NCI-H524 (cell line): ENCODE measurements at places on chromosomes 2 and 18.

DNA sequence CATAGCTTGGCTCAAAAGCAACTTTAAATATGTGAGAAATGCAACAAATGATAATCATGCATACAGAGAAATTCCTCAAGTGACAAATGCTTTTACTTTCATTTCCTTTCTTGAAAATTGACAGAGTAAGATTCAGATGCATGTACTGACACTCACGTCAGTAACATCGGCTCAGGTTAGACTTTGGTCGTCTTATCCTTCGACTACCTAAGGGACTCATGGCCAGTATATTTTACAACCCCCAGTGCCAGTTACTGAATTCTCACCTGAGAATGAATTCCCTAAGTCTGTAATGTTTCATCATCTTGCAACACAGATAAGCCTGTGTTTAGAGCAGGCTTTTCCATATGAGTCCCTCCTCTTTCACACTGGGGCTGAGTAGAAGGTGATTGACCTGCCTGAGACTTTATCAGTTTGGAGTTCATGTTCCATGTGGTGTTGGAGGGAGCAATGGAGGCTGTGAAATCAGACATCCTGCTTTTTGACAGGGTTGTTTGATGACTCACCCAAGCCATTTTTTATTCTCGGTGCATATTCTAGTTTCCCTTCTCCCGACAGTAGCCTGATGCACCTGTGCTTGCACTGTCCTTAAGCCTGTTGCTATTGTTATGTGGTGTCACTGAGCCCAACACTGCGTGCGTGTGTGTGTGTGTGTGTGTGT lies 30.5 kb upstream of the ATP8B1 start:
- no peak for DNase-seq

DNA sequence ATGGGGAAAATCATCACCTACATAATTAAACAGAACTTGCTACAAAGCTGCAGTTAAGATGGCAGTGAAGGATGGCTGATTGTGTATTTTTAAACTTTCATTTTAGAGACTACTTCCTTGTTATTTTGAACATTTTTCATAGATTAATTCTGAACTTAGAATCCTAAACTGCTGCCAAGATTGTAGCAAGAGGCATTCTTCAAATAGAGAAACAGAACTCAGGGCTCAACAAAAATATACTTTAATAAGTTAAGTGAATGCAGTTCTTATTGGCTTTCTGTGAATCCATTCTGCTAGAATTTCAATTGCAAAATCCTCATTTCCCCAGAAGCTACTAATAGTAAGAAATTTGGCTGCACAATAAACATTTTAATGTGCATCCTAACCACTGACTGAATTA lies 160.3 kb downstream of the L3MBTL4 start:
- DNase-seq = no peak

DNA sequence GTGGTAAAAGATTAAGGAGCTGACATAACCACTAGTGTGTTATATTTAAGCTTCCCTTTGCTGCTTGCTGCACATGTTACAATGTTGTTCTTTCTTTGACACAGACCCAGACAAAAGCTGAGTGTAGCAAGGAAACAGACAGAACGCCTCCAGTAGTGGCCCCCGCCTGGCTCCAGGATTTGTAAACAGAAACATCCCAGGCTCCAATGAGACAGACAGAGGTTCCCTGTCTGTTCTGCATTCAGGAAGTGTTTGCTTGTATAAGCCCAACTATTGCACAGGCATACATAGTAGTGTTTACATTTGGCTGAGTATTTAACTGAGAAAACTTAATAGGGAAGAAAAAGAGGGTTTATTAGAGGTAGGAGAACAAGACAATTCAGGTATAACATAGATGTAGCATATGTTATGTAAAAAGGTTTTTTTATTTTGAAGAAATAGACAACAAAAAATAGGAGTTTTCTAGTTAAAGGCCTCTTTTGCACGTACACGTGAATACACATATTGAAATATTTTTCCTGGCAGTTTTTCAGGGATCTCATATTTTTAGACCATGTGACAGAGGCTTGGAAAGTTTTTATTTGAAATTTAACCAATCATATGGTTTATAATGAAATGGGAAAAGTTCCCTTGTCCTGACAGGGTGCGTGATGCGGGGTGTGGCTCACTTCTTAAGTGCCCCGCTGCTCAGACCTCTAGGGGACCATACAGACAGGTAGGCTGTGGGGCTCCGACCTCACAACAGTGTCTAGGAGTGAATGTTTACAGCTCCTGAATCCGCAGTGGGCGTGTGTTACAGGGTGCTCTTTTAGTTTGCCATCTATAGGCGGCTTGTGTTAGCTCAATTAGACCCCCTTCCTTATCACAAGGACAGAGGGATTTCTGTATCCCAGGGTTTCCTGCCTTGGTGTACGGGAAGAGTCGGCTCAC lies 118.4 kb downstream of the BMPR2 start:
- DNase-seq = no peak

- no peak for DNase-seq
Measured at GRCh38 chr18:24128700-24129099, 10.2 kb upstream of the CABYR start.

DNA sequence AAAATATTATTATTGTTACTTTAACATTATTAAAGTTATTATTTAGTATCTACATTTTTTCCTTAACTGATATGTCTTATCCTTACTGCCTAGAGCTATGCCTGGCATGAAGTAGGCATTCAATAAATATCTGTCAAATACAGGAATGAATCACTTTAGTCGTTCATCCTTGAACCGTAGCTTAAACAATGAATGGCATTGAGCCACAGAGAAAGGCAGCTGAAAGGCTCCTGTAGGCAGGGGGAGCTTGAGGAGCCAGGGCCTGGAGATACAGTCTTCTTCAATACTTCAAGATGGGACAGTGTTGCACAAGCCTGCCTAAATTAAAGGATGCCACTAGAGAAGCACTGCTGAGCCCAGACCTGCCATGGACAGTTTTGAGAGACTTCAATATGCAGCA lies 22.5 kb downstream of the CYRIA start:
- DNase-seq = no peak

GRCh38 chr2:42987112-42987922 lies 194.9 kb upstream of the HAAO start:
- no peak for DNase-seq

GRCh38 chr18:36406805-36407204 lies 109.3 kb downstream of the FHOD3 start:
- no peak for DNase-seq

DNA sequence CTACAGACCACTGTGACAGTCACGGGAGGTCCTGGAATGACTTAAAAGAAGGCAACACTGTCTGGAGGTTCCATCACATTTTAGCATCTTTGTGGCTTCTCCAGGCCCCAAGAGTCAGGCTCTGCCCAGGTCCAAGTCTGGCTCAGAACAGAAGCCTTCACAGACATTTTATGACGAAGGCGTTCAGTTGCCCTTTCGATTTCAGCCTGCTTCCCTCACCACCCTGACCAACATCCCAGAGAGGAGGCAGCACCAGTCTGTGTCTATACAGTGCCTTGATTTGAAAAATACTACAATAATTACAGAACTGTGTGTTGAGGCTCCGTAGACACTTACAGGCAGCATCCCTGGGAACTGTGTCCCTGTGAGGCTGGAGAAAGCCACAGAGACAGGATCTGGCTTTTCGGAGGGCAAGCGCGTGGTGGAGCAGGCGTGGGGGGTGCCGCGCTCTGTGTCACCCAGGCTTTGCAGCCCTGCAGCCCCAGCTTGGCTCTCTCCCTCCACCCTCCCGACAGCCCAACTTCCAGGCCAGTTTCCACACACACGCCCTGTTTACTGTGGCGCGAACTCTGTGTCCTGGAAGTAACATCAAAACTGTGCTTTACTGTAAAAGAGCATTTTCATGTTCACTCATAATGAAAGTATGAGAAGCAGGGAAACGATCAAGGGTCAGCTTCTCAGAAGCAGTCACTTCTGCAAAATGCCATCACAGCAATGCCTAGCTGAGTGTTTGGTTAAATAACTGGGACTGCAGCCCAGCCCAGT lies 153.5 kb upstream of the ALKAL2 start:
- DNase-seq = no peak

GRCh38 chr2:28137221-28137620 lies 246.7 kb downstream of the BABAM2 start:
- DNase-seq = no peak

GRCh38 chr2:64453770-64454385 lies at the start of gene LGALSL:
Gene LGALSL, plus strand, starts transcription at chr2:64454162. Its CDS starts 384 bp downstream, at chr2:64454546.
- DNase-seq = peak; percentile 39

GRCh38 chr2:129334128-129334527 lies 645.3 kb upstream of the RAB6C start:
- no peak for DNase-seq

DNA sequence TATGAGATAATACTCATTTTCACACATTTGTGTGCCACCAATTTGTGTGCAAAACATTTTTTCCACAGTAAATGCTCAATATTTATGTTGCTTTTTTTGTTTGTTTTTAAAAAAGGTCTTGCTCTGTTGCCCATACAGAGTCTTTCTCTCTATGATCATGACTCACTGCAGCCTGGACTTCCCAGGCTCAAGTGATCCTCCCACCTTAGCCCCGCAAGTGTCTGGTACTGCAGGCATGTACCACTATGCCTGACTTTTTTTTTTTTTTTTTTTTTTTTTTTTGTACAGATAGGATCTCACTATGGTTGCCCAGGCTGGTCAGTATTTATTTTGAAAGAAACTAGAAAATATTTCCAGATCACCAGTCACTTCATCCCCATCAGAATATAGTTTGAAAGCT lies 297.8 kb upstream of the GYPC start:
- no peak for DNase-seq

DNA sequence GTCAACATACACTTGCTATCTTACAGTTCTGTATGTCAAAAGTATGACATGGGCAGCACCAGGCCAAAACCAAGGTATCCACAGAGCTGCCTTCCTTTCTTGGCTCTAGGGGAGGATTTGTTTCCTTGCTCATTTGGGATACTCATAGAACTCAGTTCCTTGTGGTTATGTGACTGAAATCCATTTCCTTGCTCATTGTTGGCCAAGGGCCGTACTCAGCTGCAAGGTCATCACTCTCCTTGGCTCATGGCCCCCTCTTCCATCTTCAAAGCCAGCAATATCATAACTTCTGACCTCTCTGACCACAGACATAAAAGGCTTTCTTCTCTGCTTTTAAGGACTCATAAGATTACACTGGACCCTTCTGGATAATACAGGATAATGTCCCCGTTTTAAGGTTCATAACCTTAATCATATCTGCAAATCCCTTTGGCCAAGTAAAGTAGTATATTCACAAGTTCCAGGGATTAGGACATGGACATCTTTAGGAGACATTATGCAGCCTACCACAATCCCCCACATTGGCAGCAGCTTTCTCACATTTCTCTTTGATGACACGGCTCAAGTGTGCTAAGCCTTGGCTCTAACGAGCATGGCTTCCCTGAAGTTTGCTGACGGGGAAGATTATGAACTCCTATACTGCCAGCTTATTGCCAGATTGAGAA lies 20.9 kb downstream of the TMEM237 start:
- DNase-seq = no peak

DNA sequence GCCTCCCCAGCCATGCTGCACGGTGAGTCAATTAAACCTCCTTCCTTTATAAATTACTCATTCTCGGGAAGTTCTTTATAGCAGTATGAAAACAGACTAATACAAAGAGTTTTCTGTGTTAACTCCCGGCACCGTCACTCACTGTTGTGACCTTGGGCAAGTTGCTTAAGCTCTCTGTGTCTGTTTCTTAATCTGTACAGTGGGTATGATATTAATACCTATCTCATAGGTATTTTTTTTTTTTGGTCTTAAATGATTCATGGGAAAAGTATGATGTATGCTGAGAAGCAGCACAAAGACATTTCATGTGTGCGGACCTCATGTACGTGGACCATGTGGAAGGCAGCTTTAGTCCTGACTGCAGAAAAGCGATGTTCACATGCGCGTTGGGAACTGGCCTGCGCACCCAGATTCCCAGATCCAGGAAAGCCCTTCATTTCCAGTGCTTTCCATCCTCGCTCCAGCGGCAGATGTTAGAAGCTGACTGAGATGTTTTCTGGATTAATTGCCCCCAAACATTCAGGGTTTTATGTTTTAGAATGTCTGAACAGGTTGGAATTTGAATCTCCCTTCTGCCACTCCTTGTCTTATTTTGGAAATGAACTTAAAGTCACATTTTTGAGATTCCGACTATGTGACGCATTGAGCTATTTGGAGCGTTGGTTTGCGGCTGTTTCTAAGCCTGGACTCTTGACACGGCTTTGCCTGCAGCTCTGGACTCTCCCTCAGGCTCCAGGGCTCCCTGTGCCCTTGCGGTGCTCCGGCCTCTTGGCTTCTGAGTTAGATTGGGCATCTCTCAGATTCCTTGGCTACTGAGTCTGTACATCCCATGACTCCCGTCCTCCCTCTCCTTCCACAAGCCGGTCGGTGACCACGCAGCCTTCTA lies 61.4 kb downstream of the SLC4A3 start:
- no peak for DNase-seq

- DNase-seq = no peak
Measured at GRCh38 chr2:159455330-159455918, 160.9 kb downstream of the BAZ2B start.

DNA sequence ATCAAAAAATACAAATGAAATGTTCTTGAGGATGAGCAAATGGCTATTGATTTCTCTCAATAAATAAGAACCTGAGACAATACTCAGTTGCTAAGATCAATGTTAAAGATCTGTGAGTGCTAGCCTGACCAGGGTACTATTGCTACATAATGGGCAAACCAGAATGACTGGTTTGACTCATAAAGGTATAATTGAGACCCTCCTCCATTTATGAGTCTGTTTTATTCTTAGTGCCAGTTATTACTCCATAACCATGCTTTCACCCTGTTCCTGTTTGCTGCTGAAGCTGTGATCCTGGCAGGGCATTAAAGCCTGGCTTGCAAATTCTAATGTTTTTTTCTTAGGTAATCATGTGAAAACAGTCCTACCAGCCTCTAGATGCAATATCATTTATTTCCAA lies 56.6 kb upstream of the PPM1B start:
- DNase-seq = no peak

DNA sequence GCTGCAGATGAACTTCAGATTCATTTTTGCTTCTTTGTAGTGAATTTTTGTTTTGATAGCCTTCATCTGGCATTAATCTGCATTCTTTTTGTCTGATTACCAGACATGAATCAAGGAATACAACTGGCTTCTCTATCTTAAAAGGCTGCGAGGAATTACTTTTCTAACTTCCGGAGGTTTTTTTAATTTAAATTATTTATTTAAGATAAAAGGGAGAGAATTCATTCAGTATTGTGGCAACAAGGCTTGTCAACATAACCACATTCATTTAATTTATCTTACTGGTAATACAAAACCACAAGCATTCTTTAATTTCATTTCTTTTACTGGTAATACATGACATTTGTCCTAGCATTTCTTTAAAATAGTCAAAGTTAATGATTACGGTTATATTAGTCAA lies 36.0 kb downstream of the CSRNP3 start:
- DNase-seq = no peak

DNA sequence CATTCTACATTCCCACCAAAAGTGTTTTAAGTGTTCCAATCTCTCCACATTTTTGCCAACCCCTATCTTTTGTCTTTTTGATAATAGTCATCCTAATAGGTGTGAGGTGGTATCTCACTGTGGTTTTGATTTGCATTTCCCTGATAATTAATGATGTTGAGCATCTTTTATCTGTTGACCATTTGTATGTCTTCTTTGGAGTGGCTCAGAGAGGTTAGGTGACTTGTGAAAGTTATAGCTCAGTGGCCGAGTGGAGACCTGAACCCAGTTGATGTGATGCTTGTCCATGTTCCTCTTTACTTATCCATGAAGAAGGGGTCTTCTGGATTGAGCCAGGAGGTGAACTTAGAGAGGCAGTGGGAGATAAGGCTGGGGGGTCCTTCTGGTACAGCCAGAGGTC lies 78.8 kb downstream of the DDX1 start:
- no peak for DNase-seq
